ENCODE measurements at places on chromosomes 12 and 14.

GRCh38 chr14:68520637-68521556 is 272.0 kb downstream of the ZFP36L1 start:
- DNase-seq, result no peak

GRCh38 chr12:92462049-92462448 is 240.7 kb upstream of the PLEKHG7 start:
- no peak for DNase-seq

DNA sequence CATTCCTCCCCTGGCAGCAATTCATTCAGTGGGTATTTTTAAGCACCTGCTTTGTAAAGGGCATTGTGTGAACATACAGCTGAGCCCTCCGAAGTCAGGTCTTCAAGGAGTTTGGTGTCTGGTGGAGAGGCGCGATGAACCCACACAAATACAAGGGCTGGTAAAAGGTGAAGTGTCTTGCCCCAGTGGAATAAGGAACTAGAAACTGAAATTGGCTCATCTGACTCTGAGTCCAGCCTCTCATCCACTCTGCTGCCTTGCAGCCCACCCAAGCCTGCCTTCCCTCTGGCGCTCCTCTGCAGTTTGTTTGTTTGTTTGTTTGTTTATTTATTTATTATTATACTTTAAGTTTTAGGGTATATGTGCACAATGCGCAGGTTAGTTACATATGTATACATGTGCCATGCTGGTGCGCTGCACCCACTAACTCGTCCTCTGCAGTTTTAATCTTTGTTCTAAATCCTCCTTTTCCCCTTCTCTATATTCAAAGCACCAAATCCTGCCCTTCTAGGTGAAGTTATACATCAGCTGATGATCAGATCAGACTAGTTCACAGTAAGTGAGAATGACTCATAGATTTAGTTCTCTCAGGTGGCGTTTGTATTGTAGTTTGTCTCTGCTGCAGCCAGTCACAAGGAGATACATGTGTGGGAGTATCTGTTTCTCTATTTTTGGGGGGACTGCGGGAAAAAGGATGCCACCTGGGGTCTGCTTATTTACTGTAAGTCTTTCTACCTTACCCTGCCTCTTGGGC is 394.5 kb downstream of the APAF1 start:
- no peak for DNase-seq

GRCh38 chr12:52496054-52496453 is 3.0 kb upstream of the KRT6A start:
- DNase-seq, result no peak

DNA sequence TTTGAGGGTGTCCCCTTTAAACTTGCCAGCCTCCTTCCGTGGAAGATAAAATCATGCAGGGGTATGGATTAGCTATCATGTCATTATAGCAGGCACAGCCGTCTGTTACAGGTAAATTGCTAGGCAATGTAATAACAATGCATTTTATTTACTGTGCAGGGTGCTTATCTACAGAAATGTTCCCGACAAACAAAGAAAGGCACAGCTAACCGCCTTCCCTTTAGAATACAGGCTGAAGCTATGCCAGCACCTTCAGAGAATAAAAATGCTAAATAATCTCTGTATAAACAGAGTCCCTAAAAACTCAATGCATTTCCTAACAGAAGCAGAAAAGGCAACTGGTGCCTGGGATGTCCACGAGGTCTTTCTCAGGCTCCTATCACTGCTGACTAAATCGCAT is 239.2 kb downstream of the SPTSSA start:
- no peak for DNase-seq

GRCh38 chr12:122356192-122356635 is 66.3 kb downstream of the CLIP1 start:
- peak; percentile 31 for DNase-seq

DNA sequence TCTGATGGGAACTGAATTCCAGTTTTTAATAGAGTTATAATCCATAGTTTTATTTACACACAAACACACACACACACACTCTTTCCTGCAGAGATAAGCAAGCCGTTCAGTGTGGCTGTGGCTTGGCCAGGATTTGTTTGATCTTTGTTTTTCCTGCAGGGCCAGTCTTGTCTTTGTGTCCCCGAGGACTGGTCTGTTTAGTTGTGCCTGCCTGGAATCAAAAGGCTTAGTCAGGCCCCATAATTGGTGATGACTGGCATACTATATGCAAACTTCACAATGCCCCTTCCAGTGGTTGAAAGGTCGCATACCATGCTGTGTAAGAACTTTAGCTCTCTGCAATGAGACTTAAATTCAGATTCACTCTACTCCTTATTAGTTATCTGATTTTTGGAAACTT is 26.0 kb downstream of the WBP11 start:
- no peak for DNase-seq

DNA sequence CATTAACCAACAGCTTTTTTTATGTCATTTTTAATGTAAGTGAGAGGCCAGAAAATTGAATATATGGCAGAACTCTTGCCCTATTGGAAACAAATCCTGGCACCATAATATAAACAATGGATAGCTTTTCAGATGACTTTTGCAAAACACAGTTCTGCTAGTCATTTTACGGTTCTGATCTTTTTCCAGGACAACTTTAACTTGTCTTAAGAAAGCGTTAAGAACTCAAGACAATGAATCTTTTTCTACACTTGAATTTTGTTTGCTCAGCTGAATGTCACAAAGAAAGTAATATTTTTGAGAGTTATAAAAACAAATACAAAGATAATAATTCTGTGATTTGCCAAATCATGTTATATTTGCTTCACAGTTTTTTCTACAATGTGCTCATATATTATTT is 13.2 kb downstream of the KERA start:
- DNase-seq, result no peak

DNA sequence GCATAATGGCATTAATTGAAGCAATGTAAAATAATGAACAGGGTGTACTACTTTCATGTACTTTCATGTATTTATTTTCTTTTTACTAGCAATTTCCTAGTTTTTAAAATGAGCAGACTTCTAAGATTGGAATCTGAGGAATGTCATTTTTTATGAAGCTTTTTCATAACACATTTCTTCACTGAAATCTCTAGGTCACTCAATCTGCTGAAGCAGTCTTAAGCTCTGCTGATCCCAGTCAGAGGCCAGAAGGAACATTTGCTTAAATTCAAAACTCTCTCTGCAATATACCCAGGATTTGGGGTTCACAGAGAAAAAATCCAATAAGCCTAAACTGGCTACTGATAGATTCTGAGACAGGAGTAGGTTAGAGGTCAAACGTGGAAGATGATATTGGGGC is 73.6 kb upstream of the CNTN1 start:
- no peak for DNase-seq

- no peak for DNase-seq
Observed at GRCh38 chr12:122061253-122061652, 17.3 kb upstream of the MLXIP start.

DNA sequence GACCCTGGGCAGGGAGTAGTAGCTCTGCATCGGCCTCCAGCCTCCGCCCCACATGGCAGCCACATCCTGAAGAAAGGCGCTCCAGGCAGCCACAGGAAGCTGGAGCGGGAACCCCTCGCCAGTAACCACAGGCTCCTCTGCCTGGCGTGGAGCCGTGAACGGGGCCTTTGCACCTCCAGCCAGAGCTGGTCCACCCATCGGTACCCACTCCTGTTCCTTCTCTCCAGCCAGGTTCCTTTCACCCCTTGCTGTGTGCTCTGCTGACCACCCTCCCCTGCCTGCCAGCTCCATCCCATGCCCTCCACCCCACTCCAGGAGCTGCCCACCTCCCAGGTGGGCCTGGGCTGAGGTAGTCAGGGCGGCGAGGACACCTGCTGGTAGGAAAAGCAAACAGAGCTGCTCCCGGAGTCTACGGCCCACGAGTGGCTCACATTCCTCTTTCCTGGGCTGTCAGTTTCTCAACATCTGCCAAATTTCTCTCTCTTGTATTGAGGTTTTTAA is 2.7 kb downstream of the TGFB3 start:
- DNase-seq, result no peak

DNA sequence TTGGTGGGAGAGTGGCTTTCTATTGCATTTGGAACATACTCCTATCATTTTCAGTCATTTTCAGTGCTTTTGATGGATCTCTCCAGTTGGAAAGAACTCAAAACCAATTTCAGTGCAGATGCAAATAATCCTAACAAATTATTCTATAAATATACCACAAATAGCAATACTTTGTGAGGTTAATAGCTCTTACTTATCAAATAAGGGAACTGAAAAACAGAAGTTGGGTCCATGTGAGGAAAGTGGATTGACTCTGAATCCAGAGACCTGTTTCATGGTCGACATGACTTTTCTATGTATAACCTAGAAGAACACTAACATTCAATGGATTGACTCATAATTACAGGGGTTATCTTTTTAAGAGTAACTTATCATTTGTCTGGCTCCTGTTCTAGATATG is 248.6 kb downstream of the EGLN3 start:
- no peak for DNase-seq

- no peak for DNase-seq
Observed at GRCh38 chr12:95257541-95257940, 39.9 kb downstream of the VEZT start.

DNA sequence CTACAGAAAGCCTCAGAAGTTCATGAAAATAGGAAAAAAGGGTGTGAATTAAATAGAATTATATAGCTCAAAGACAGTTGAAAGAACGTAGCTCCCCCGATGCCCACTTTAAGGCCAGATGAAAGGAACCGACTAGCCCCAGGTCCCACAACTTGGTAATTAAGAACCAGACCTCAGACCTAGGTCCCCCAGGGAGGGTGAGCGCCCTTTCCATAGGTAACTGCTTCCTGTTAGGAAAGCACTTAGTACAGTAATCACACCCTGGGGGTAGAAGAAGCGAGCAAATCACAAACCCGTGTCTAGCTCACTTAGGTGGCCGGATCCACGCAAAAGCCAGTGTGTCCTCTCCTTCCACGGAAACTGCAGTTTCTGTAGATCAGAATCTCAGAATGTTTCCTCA is 77.1 kb downstream of the PLXNC1 start:
- no peak for DNase-seq

DNA sequence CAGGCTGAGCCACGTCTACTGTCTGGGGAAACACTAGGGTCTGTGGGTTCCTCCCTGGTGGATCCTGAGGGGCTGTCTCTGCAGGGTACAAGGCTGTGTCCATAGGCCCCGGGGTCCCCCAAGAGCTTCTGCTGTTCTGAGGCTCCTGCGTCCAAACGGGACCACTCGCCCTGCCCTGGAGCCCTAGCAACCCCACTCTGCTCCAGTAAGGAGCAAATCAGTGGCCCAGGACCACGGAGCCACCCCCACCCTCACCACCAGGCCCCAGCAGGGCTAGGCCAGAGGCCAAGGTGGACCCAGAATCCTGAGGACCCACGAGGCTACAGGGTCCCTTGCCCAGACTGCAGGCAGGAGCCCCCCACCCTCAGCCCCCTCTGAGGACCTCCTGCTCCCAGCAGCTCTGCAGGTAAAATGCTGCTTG is 75.1 kb upstream of the GALNT9 start:
- DNase-seq, result no peak

GRCh38 chr12:116837097-116837496 is 44.1 kb downstream of the HRK start:
- no peak for DNase-seq

GRCh38 chr14:51862860-51863259 is 2.4 kb downstream of the GNG2 start:
- DNase-seq, result no peak

- no peak for DNase-seq
Observed at GRCh38 chr12:49086116-49086515, 8.5 kb downstream of the DHH start.

- no peak for DNase-seq
Observed at GRCh38 chr14:68305738-68306137, 486.2 kb downstream of the RAD51B start.

Data from fibroblast of skin of left biceps (primary cell).